Right cardiac atrium (tissue), 5 donors: ENCODE measurements at places on chromosomes 13 and 19. TPM values are rescaled to one million over a fixed set of nuclear protein-coding genes. Genes with fewer than 3 reads are reported as not detected.
A peak's percentile ranks its signal among the peaks of the same experiment; 100 is the strongest.

GRCh38 chr13:66207610-66208009 is 1022.5 kb downstream of the PCDH9 start:
- DNase-seq = no peak

DNA sequence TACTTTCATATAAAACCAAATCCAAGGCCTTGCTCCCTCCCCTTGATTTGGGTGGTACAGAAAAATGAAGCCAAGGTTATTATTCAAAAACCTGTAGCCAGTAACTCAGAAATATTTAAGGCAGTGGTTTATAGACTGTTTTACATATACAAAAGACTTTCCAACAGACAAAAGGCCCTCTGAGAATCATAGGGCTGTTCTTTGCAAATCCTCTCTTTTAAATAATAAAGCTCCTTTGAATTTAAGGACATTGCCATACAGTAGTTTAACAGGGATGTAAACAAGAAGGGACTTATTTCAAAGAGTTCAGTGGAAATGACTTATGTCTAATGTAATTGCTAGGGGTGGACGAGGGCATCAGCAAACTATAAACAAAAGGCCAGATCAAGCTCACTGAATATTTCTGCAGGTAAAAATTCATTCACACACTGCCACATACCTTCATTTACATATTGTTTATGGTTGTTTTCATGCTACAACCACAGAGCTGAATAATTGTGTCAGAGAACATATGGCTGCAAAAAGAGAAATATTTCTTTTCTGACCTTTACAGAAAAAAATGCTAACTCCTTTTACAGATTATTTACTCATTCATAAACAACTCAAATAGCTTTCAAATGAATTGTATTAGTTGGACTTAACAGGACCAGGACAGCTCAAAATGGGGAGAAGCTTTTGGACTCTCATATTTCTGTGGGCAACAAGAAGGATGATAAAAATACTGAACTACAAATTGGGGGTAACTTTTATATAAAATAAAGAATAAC is 665.6 kb downstream of the SLITRK1 start:
- no peak for DNase-seq

DNA sequence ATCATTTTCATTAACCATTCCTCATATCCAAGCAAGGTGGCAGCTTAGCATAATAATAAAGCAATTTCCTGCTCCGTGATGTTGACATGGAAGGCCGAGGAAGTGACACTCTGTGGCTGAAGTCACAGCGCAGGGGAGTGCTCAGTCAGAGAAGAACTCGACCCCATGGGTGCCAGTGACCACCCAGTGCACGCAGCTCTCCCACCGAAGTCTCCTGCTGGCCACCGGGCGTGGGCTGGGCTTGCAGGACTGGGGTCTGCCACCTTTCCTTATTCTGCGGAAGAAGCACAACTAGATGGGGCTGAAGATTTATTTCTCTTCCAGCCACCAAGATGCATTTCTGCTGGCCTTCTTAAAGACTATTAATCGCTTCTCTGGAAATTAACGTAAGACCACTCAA is 132.1 kb upstream of the SPACA7 start:
- no peak for DNase-seq

GRCh38 chr13:27619093-27619727 is 1.1 kb downstream of the LNX2 start:
- no peak for DNase-seq

DNA sequence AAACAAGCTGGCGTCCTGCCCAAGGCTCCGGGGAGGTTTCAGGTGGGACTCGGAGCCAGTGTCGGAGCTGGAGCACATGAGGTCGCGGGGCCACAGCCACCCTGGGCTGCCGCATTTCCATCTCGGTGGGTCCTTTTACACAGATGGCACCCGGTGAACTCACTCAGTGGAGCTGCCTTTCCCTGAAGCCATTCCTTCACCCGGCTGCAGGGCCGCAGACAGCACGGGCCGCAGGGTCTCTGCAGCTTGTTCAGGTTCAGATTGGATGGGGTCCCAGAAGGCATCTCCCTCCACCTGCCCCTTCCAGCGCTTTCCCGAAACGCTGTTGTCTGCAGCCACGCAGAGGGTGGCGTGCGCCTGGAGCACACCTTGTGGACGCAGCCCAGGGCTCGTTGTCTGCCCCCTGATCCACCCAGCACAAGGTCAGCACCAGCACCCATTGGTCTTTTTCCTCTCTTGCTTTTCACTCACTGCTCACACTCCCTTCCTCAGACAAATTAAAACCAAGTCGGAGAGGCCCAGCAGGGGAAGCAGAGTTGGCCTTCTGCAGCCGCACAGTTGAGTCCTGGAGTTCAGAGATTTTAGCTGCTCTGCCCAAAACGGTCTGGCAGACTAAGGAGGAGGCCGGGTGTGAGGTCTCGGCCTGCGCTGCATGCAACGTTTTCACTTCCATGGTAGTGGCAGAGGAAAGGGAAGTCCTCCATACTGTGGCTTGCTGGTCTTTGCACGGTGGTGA is 18.1 kb downstream of the MCF2L start:
- peak; percentile 27 for DNase-seq

DNA sequence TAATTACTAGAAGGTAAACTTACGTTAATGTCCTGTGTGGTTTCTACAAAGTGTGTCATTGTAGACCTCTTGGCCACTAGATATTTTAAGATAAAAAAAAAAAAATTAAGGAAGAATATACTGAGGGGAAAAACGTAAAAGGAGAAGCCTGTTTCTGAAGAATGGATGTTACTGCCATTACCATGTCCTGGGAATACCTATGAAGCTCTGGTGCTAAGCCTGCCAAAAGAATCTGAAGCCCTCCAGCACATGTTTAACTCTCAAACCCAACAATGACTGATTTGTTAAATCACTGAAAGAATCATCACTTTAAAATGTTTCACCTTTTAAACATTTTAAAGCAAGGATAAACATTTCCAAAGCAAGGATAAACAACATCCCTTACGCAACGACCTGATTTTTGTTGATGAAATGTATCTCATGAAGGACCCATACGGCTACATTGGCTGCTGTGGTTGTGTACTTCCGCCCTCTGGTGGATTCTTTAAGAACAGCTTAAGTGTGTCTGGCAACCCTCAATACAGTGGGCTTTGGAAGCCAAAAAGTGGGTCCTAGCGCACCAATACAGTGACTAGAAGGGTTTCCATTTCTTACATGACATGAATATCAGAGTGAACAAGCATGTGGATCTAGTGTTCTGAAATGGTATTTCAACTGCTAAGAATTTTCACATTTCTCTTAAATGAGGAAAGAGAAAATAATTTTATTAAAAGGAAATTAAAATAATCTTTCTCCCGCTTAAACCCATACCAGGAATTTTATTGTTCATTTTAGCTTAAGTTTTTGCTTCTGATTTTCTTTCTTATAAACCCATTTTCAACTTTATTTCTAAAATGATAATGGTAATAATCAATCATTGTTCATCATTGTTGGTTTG is 74.5 kb upstream of the RAP2A start:
- DNase-seq = no peak

DNA sequence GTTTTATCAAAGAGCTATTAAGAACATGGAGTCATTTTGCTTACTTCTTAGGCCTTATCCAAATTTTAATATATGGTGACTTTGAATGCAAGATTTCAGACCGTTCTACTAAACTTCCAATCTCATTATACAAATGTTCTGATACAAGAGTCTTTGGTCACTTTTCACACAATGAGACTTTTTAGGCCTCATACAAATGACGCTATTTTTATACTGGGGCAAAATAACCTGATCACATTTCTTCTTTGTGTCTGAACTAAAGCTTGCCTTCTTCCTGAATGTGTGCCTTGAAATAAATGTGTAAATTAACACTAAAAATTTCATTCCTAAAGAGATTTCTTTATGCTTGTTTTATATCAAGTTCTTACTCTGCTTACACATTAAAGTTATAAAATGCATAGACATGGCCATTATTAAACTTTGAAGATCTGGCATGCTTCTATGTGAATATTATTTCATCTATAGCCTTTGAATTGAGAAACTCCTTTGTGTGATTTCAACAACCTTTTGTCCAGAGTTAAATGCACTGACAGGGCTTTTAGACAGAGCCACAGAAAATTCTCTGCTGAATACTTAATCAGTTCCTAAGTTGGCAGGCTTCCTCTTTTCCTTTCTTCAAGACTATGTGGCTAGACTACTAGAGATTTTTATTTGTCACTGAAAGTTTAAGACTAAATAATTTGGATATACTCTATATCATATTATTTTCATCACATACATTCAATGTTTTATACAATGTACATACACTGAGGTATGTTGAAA is 86.1 kb downstream of the EDNRB start:
- no peak for DNase-seq

GRCh38 chr13:92218615-92219014 is 820.2 kb downstream of the GPC5 start:
- DNase-seq = no peak

GRCh38 chr13:58452123-58452623 is 820.6 kb downstream of the PCDH17 start:
- DNase-seq = no peak

GRCh38 chr19:2040647-2041432 is 10.2 kb downstream of the MKNK2 start:
- peak; percentile 66 for DNase-seq

- no peak for DNase-seq
Observed at GRCh38 chr13:78468621-78469020, 134.7 kb downstream of the POU4F1 start.

GRCh38 chr13:113544071-113544891 is 40.3 kb upstream of the TFDP1 start:
- DNase-seq = no peak

DNA sequence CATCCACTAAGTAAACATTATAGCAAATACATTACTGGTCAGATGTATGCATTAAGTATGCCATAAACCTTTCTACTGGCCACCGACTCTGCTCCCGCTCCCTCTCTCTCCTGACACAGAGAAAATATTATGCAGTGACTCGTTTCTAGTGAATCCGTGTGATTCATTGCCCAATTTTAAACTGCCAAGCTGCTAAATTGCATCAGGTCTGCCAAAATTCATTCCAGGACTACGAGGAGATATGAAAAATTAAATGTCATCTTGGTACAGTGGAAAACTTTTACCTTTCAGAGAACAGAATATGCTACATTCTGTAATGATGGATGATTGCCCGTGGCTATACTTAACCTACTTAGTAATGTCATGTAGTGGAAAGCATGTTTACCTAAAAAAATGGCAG is 368.8 kb upstream of the TSHZ3 start:
- no peak for DNase-seq

- no peak for DNase-seq
Observed at GRCh38 chr19:49408816-49409440, 14.3 kb downstream of the PTH2 start.

DNA sequence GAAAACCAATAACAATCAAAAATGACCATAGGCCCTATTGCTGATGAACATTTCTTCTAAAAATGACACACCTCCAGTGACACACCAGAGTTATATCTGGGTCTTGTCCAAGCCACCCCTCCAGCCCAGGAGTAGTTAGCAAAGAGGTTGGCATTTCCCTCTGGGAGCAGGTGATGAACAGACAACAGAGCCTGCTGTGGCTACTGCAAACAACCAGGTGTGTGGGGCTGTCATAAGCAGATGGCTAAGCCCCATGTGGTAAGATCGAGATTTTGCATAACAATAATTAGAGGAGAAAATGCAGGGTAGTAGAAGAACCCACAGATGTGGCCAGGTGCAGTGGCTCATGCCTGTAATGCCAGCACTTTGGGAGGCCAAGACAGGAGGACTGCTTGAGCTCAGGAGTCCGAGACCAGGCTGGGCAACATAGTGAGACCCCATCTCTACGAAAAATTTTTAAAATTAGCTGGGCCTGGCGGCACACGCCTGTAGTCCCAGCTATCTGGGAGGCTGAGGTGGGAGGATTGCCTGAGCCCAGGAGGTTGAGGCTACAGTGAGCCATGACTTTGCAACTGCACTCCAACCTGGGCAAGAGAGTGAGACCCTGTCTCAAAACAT is 5.0 kb downstream of the XRCC1 start:
- DNase-seq = no peak

DNA sequence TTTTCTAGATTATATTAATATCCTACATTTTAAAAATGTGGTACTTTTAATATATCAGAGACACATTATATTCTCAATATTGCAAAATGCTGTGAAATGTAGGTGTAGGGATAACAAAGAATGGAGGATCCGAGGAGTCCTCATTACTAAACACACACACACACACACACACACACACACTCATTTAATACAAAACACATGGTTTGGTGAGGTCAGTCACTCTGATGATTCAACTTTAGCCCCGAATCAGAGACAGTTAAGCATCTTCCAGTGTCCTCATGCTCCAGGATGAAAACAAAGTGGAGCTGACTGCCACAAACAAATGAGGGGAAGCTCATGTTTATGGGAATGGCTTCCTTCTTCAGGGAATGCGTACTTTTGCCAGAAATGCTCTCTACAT is 147.5 kb downstream of the CYSLTR2 start:
- DNase-seq = no peak

DNA sequence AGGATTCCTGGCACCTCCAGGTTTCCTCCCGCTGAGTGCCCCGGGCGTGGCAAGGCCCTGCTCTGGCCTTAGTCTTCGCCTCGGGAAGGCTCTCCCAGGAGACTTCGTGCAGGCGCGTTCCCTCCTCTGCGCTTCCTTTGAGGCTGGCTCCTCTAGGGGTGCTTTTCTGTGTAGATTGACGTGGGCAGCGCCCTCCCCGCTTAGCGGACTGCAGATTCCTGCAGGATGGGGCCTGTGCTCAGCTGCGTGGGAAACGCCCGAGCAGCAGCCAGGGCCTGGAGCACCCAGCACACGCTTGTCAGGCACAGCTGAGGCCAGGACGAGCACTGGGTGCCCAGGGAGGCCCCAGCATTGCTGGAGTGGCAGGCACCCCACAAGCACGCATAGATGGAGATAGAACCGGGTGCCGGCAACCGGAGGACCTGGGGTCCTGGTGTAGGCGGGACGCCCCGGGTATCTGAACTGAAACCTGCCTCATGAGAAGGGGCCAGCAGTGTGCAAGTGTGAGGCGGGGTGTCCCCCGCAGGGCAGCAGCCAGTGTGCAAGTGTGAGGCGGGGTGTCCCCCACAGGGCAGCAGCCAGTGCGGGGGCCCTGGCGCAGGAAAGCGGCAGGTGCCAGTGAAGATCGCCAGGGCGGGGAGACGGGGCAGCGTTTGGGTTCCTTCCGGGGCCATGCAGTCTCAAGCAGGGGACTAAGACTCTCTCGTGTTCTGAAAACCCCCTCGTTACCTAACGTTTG is 3.4 kb downstream of the NDUFS7 start:
- no peak for DNase-seq

GRCh38 chr13:60511637-60512036 is 114.6 kb downstream of the TDRD3 start:
- no peak for DNase-seq

GRCh38 chr19:54073829-54074228 is 7.3 kb downstream of the TARM1 start:
- DNase-seq = no peak

- DNase-seq = no peak
Observed at GRCh38 chr19:44260343-44260681, 626 bp downstream of the ZNF233 start.

GRCh38 chr13:29589967-29590366 is 5.5 kb downstream of the SLC7A1 start:
- no peak for DNase-seq

Gene SCN1B
- 134 TPM for total RNA-seq

Gene TINCR
- total RNA-seq = 0.08 TPM

Gene SIGLEC12
- total RNA-seq = not detected

Gene KIR3DL1
- total RNA-seq = not detected

Gene HSD17B14
- total RNA-seq = 4.9 TPM

Gene CD209
- 3.7 TPM for total RNA-seq

Gene LILRB4
- total RNA-seq = 4.7 TPM

Gene PLPP2
- 0.89 TPM for total RNA-seq

Gene SPRY2
- 36.1 TPM for total RNA-seq
